Stimulated activated CD8-positive, alpha-beta memory T cell treated with anti-CD3 and anti-CD28 coated beads, Interleukin-15, amount 100 ng/mL, for 24 hours (primary cell): ENCODE measurements at places on chromosomes 4 and X.

DNA sequence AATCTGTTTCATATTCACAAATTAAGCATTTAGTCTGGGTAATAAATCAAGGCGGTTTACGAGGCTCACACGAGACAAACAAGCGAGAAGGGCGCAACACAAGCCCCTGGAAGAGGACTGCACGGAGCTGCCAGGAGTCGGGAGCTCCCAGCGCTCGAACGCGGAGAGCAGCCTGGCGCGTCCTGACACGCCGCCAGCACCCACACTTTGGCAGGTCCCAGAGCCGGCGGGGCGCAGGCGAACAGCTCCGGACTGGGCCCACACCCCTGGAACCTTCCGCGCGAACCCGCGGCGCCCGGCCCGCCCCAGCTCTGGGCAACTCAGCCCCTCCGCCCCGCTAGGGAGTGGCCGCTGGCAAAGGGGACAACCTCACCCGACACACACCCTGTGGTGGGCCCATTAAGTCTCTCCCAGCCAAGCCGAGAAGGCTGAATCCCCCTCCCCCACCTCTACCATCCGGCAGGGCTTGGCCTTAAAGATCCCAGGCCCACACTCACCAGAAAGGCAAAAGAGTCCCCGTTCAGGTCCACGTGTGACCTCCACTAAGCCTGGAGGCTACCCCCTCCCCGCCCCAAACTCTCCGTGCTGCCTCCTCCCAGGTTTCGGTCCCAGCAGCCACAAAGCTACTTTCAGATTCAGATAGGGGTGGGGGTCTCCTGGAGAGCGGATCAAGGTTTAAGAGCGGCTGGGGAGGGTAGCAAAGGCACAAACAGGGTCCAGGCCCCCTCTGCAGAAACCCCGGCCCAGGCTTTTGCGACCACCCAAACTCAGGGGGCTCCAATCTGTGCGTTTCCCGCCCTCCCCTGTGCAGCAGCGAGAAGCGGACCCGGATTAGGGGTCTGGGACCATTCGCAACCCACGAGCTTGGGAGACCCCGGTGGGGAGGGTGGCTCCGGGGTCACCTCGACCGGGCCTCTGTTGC lies 47.5 kb upstream of the BCOR start:
- DNase-seq = no peak

DNA sequence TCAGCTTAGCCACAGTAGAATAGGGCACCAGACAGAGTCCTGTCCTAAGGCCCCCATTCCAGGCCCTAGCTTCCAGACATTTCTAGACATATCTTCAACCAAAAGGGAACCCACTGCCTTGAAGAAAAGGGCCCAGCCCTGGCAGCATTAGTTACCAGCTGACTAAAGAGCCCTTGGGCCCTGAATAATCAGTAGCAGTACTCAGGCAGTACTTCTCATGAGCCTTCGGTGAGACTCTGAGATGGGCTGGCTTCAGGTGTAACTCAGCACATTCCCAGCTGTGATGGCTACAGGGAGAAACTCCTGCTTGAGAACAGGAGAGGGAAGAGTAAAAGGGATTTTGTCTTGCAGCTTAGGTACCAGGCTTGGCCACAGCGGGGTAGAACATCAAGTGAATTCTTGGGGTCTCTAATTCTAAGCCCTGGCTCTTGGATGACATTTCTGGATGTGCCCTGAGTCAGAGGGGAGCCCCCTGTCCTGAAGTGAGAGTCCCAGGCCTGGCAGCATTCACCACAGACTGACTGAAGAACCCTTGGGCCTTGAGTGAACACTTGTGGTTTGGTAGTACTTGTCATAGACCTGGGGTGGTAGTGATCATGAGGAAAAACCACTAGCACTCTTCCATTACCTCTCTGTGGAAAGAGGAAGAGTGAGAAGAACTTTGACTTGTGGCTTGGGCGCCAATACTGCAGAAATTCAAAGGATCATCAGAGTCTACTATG lies 170.1 kb downstream of the ATP10D start:
- DNase-seq = no peak

GRCh38 chr4:71978210-71978835 lies 53.5 kb upstream of the NPFFR2 start:
- DNase-seq = no peak

DNA sequence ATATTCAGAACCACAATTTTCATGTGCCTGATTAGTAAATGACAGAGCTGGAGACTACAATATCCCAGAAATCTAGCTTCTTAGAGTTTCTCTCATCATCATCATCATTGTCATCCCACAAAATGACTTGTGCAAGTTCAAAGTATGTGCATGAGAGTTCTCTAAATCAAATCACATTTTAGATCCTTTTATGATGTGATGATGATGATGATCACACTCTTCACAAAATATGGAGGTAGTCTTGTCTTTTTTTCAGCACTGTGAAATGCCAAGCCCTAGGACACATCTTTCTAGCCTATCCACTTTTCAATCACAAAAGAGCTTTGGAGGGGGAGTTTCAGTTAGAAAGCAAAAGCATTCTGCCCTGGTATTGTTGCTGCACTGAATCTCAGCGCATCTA lies 7.4 kb downstream of the MBNL3 start:
- DNase-seq = no peak

GRCh38 chrX:23514082-23514481 lies 153.2 kb upstream of the PRDX4 start:
- DNase-seq = no peak

DNA sequence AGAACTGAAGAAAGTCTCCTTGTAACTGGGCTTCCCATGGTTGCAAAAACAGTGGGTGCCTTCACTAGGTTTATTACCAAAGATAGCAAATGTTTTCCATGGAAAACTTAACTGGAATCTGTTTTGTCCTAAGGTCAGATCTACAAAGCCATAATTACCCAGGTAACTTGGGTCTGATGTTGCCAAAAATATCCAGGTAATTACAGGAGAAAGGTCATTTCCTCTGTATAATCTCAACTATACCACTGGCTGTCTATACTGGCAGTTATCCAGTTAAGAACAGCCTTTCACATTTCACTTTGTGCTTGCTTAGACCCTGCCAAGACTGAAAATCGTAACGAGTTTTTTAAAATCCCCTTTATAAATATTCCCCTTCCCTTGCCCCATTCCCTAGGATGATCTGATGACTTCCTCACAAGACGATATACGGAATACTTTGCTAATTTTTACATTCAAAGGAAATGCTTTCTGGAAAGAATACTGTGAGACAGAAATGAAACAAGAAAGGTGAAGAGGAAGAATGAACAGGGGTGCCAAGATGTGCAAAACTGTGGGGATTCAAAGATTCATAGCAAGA lies 105.5 kb downstream of the MAML3 start:
- DNase-seq = no peak

DNA sequence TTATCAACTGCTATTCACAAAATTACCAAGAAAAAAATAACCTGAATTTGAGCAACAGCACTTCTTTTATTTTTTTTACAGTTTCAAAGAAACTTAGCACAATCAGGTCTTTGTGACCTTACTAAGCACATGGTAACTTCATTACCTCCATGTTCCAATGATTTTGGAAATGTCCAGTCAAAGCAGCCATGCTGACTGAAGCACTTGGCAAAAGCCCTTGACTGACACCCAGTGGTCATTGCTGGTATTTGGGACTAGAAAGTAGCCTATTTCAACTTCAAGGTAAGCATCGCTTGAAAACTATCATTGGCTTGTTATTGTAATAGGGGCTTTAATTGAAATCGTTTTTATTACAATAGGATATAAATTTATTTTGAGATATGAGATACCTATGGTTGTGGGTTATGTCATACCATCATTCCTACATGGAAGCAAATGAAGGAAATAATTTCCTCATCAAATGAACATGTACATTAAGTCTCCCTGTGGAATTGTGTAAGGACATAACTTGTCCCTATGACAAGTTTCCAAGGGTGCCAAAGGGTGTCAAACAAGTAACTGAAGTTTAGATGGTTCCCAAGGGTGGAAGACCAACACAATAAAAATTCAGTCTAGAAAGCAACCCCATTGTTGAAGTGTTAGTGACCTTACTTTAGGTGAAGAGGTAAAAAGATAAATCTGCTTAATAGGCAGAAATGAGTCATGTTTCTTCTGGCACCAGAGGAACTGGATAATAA lies 15.2 kb upstream of the ANXA10 start:
- DNase-seq = no peak

GRCh38 chrX:117147249-117147648 lies 684.5 kb upstream of the CT83 start:
- DNase-seq = no peak

- no peak for DNase-seq
Measured at GRCh38 chr4:30837131-30837539, 117.0 kb downstream of the PCDH7 start.

DNA sequence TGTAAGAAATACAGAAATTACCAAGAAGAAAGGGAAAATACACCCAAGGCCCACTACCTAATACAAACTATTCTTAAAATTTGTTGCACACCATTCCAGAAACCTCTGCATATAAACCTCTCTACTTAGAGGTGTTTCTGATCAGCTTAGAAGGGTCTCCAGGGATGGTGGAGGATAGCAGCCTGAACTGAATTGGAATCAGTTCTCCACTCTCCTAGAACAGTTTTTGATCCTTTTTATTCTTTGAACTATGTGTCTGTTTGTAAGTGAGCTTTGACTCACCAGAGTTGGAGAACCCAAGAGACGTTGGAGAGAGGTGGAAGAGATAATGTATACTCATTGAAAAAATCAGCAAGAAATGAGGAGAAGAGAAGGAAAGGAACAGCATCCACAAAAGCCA lies 96.6 kb upstream of the OTUD4 start:
- DNase-seq = no peak

GRCh38 chrX:108439961-108440696 lies 491 bp downstream of the COL4A5 start:
- DNase-seq = no peak

DNA sequence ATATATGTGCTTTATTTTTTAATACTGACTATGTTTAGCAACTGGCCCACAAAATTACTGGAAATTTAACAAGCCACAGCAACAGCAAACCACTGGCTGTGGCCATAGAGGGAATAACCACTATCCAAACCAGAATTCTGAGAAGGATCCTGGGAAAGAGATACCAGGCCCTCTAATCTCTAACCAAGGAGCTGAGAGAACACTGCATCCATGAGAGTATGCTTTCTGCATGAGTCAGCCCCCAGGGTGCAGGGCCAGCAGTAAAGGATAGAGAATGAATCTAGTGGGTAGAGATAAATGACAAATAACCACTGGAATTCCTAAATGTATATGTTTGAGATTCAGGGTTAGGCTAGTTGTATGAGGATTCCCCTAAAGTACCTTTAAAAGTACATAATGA lies 221.8 kb downstream of the KIT start:
- no peak for DNase-seq

GRCh38 chrX:115561605-115562479 lies 868 bp downstream of the PLS3 start:
- DNase-seq = no peak

DNA sequence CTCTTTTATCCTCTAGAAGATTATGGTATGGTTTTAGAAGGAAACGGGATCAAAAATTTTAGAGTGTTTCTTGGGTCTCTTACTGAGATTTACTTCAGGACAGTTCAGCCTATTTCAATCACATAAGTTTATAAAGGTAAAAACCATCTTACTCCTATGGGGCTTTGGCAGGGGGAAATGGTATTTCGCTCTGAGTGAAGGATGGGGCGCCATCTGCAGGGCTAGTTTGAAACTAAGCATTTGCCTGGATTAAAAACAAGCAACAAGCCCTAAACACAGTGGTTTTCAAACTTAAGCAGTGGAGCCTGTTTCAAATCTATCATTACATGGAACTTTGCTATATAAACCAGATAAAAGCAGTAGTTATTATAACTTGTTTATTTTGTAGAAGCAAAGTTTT lies 361.5 kb upstream of the FMR1 start:
- DNase-seq = no peak

DNA sequence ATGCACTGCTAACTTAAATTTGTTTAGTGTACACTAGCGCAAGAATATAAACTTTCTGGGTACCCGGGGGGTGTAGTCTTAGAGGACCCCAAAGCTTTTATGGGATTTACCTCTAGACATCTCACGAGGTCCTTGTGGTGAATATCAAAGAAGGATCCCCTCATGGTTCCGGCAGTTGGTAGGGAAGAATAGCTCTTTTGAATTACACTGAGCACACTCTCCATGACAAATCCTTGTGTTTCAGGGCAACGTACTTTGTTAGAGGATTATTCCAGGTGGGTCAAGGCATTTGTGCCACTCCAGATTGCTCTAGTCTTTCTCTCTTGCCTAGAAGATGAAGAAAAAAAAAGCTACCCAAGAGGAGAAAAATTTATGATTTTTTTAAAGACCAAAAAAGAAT lies 387.6 kb downstream of the PDHA2 start:
- DNase-seq = no peak

DNA sequence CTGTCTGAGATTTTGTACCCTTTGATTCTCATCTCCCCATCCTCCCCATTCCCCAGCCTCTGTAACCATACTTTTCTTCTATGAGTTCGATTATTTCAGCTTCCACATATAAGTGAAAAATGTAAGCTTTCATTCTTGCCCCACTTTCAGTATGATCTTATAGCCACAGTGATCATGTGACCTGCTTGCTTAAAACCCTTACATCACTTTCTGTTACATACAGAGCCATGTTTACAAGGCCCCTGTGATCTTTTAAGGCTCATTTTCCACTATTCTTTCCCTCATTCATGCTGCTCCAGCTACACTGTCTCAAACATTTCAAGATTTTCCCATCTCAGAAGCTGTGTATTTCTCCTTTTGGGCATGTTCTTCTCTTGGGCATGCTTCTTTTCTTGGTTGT lies 147.7 kb downstream of the DCK start:
- DNase-seq = no peak

DNA sequence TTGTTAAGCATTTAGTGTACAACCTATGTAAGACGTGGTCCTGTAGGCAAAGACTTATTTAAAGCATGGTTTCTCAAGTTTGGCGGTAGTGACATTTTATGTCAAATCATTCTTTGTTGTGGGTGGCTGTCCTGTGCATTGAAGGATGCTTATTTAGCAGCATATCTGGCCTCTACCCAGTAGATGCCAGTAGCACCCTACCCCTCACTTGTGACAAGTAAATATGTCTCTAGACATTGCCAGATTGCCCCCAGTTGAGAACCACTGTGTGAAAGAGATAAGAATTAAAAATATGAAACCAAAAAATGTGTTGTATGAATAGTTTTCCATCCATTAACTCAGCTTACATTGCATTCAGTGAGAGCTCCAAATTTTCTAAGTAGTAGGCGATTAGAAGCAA lies 25.5 kb downstream of the MMAA start:
- no peak for DNase-seq

GRCh38 chrX:150983521-150984168 lies 510 bp downstream of the HMGB3 start:
- DNase-seq = no peak

DNA sequence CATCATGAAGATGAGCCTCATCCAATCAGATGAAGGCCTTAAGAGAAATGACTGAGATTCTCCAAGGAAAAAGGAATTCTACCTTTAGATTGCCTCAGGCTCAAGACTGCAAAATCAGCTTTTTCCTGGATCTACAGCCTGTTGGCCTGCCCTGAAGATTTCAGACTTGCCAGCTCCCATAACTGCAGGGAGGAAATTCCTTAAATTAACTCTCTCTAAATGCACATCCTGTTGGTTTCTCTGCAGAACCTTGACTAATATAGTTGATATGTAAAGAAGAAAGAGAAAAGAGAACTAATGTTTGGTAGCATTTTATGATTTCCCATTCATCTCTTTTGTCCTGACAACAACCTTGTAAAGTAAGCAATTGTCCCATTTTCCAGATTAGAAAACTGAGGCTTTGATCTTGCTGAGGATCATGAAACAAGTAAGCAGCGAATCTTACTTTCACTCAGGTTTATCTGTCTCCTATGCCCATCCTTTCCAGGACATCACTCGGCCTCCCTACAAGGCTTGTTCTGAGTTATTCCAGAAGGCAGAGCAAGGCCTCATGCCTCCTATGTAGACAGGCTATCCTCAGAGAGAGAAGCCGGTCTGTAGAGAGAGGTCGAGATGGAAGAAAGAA lies 115.0 kb upstream of the LDB2 start:
- DNase-seq = no peak
